Hippocampal formation (tissue), 2 donors: ENCODE measurements at places on chromosomes 7 and 10.

- DNase-seq = peak; percentile 32
Measured at GRCh38 chr10:73095481-73096021, 1.1 kb downstream of the P4HA1 start.

DNA sequence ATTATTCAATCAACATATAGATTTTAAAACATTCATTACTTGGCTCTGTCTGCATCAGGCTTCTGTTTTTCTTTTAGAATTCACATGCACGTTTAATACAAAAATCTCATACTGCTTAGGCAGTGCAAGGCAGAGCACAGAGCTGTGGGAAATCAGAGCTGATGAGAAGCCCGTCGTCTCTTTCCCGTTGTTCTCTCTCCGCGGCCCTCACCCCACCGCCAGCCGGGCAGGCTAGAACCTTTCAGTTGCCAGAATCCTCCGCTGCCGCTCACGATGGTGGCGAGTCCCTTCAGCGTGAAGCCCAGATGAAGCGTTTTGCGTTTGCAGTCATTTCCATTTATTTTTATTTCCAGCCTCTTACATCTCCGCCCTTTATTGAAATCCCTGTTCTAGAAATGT, 648.2 kb downstream of the SDK1 start:
- no peak for DNase-seq

GRCh38 chr7:108164946-108165345, 34.8 kb upstream of the LAMB4 start:
- no peak for DNase-seq

DNA sequence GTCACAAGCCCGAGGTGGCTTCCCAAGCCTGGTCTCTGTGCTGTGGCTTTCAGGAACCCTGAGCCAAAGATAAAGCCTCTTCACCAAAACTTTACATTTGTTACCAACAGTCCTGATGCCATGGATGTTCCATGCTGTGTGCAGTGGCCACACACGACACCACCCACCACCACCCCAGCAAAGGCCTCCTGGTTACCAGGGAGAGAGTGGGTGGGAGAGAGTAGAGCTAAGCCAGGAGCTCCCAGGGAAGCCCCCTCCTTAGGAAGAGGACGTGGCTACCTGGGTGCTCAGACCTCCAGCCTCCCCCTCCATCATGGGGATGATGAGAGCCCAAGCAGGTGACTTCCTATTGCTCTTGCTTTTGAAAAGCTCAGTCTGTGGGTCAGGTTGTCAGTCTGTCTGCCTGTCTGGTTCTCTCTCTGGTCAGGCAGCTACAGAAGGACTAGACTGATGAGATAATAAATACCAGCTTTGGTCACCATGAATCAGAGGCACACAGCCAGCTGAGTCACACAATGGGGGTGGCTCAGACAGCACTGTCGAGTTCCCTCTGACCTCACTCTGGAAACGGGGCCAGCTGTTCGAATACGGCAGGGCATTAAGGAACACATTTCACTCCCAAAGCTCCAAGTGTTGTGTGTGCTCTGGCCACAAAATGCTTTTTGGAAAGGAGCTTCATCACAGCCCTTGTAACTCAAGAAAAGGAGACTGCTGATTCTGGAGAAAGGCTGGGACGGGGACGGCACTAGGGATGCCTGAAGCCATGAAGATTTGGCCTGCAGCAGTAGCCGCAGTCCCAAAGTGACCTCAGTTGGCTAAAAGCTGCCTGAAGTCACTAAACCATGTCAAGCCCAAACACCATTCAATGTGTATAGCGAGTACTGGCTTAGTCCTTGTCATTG, 166.0 kb downstream of the FANK1 start:
- peak; percentile 76 for DNase-seq

- DNase-seq = no peak
Measured at GRCh38 chr7:29854257-29854938, 48.1 kb downstream of the WIPF3 start.

DNA sequence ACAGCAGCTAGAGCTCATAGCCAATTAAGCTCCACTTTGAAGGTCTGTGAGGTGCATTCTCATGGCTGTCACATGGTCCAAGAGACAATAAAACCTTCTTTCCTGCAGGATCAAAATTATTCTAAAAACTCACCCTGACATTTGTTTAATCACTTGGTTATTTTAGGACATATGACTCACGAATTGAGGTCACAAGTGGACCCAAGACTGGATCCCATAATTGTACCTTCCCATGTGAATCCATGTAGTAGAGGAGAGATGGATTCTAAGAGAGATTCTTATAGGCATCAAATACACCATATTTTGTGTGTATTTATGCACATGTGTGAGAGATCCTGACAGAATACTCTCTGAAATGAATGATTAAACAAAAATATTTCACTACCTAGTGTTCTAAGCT, 18.1 kb downstream of the POLR1F start:
- no peak for DNase-seq

GRCh38 chr7:134941185-134941900, 45.0 kb upstream of the AGBL3 start:
- no peak for DNase-seq

- DNase-seq = no peak
Measured at GRCh38 chr7:6480323-6480660, 32.5 kb upstream of the DAGLB start.

GRCh38 chr10:21991785-21992184, 11.7 kb downstream of the DNAJC1 start:
- no peak for DNase-seq

GRCh38 chr7:150977382-150978125, 567 bp downstream of the KCNH2 start:
- DNase-seq = no peak

- DNase-seq = no peak
Measured at GRCh38 chr7:55502858-55503440, 69.4 kb downstream of the VOPP1 start.

GRCh38 chr10:10942441-10942840, 75.2 kb upstream of the CELF2 start:
- no peak for DNase-seq

GRCh38 chr10:23035569-23035968, 59.8 kb upstream of the MSRB2 start:
- DNase-seq = no peak

DNA sequence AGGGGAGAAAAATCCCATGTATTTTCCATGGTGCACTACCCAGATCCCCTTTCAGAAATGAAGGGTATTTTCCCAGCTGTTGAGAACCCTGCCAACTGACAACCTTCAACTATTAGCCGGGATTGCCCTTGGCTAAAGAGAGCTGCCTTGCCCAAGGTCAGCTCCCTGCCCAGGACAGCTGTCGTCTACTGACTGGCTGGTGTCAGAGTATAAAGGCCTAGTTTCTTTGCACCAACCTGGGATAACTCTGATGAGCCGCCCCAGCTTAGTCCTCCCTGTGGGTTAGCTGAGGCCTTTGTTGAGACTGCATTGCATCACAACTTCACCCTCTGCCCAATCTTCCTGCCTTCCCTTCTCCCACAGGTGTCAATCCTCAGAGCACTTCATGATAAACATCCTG, 147.2 kb upstream of the RHEB start:
- no peak for DNase-seq

- DNase-seq = no peak
Measured at GRCh38 chr7:158098125-158099030, 489.2 kb downstream of the PTPRN2 start.

DNA sequence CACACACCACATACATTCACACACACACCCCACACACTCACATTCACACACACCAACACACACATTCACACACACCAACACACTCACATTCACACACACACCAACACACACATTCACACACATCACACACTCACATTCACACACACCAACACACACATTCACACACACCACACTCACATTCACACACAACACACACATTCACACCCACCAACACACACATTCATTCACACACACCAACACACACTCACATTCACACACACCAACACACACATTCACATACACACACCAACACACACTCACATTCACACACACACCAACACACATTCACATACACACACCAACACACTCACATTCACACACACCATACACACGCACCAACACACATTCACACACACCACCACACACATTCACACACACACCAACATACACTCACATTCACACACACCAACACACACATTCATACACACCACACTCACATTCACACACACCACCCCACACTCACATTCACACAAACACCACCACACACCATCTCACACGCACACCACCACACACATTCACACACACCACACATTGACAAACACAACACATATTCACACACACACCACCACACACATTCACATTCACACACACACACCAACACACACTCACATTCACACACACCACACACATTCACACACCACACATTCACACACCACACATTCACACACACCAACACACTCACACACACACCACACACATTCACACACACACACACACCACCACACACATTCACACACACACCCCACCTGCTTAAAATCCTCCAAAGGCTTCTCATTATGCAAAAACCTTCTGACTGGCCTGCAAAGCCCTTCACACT, 9.0 kb downstream of the TAS2R40 start:
- DNase-seq = no peak

GRCh38 chr10:13340626-13341376, 7.3 kb downstream of the SEPHS1 start:
- DNase-seq = no peak

DNA sequence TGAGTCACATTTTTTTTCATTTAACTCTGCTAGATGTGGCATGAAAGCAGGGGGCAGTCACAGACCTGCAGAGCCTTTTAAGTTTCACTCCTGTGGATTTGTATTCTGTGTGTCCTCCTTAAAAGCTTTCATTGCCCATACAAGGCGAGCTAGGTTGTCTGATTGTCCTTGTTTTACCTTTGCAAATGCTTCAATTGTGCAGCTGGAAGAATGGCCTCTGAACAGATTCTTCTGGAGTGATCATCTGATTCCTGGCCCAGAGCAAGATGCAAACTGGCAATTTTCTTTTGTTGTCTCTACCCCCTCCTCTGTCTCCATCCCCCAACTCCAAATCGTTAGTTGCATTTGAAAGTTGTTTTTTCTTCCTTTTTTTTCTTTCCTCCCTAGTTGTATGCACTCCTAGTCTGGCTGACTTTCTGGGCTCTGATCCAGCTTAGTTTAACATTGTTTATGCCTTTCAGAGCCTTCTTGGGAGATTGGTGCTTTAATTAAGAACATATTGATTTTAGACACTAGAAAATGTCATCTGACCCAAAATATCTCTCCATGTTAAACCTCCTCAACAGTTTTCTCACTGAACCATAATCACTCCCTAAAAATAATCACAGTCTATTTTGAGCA, 150.2 kb downstream of the REEP3 start:
- DNase-seq = no peak

DNA sequence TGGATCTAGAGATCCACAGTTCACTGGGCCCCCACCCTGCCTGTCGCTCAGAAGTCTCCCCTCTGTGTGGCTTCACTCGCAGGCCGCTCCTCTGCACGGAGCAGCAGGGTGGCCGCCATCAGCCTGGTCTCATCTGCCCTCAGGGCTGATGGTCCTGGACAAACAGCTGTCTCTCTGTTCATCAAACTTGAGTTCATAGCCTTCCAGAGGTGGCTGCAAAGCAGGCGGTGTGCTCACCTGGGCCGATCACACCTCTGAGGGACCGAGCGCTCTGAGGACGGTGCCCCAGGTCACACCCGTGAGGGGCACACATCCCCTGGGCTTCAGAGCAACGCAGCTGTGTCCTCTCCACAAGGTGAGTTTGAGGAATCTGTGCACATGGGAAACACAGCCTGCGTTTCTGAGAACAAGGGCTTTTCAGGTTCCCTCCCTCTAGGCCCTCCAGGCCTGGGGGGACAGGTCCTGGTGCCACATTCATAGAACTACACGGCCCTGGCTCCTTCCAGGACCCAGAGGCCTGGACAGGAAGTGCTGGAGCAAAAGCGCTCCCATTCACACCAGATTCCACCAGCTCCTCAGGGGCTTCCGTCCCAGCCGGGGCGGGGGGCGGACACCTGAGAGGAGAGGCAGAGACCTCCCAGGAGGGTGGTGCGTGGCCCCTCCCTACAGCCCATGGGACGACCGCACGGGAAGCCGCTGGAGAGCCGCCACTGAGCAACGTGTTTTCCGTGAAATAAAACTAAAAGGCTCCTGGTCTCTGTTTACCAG, 31.2 kb upstream of the FAM20C start:
- no peak for DNase-seq

DNA sequence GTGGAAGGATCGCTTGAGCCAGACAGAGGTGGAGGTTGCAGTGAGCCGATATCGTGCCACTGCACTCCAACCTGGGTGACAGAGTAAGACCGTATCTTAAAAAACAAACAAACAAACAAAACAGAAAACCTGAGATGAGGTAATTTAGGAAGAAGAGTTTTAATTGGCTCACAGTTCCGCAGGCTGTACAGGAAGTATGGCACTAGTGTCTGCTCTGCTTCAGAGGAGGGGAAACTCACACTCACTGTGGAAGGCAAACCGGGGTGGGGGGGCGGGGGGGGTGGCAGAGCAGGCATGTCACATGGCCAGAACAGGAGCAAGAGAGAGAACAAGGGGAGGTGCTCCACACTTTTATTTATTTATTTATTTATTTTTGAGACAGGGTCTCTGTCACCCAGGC, 5.1 kb downstream of the UBE2D4 start:
- no peak for DNase-seq
